ENCODE measurements at places on chromosomes 3 and 15.

DNA sequence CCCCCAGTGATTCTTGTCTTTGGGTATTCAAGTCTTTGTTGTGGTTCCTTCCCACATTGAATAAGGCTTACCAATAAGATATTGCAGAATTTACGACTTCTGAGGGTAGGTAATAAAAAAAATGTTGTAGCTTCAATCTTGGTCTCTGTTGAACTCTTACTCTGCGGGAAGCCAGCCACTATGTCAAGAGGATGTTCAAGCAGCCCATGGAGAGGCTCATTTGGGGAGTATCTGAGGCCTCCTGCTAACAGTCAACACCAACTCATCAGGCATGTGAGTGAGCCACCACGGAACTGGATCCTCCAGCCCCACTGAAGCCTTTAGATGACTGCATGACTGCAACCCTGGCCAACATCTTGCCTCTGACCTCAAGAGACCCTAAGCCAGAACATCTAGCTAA is 3.2 kb upstream of the TBC1D23 start:
- DNase-seq, result no peak

GRCh38 chr15:29369261-29369660 is 99.6 kb upstream of the NSMCE3 start:
- no peak for DNase-seq

DNA sequence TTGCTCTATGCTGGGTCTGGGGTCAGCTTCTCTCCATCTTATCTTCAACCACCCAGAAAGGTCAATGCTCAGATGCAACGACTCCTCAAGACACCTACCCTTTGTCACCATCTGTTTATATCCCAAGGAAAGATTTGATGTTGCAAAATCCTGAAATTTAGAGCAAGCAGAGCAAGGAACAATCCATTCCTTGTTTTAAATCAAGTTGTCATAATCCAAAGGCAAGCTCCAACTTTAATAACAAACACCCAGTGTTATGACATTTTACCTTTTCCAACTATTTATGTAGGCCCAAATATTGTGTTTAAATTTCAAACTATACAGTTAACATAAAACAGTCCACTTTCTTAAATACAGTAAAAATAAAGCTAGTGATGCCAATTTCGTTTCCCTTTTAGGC is 116.5 kb upstream of the LRIG1 start:
- no peak for DNase-seq

- DNase-seq, result no peak
These were observed 111.4 kb upstream of the ZBED2 start for GRCh38 chr3:111706527-111706926.

DNA sequence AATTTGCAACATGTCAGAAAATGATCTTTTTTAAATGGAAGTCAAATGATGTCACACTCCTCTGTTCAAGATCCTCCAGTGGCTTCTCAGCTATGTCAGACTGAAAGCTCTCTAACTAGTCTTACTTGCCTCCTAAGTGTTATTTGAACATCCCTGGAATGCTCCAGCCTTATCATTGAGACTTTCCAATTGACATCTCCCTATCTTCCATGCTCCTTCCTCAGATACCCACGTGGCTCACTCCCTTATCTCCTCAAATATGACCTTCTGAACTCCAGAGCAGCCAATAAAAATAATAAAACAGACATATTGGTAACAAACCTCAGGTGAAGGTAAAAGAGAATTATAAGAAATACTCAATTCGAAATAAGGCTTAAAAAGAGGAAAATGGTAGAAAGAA is 25.5 kb upstream of the AADAC start:
- no peak for DNase-seq

GRCh38 chr15:86002444-86002843 is 77.2 kb upstream of the AGBL1 start:
- DNase-seq, result no peak

DNA sequence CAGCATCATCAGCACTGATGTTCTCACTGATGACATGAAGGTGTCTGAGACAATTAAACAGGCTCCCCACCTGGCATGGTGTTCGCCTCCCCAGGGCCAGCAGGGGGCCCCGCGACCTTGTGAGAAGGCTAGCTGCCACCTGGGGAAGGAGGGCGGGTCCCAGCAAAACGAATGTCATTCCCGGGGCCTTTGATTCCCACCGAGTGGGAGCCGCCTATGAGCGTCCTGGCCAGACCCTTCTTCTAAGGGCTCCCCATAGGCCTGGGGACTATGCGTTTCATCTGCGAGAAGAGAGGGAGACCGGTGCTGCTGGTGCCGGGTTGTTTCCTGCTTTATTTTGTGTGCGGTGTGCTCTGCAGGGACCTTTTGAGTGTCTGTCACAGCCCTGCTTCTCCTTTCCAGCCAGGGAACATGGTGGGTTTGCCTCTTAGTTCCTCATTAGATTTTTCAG is 20.5 kb upstream of the MINDY4B start:
- DNase-seq, result peak; percentile 71

Data from NCI-H526 (cell line).